ENCODE measurements at places on chromosomes 4 and X. TPM values are rescaled to one million over a fixed set of nuclear protein-coding genes. Genes with fewer than 3 reads are reported as not detected.

SPANXN3 gene
- not detected for total RNA-seq

PLXNB3 gene
- total RNA-seq: 5.5 TPM

LARP1B gene
- 30.3 TPM for total RNA-seq

CCDC158 gene
- 0.37 TPM for total RNA-seq

LNX1 gene
- 0.11 TPM for total RNA-seq

KIT gene
- total RNA-seq: 0.89 TPM

OCRL gene
- 22.5 TPM for total RNA-seq

DSPP gene
- not detected for total RNA-seq

HSD17B13 gene
- total RNA-seq: 0.22 TPM
